Activated naive CD8-positive, alpha-beta T cell treated with anti-CD3 and anti-CD28 coated beads, Interleukin-2, amount 10 ng/mL, durations not matched to agents 7 days and 5 days (primary cell): ENCODE measurements at places on chromosomes 3 and 15. TPM values are rescaled to one million over a fixed set of nuclear protein-coding genes. Genes with fewer than 3 reads are reported as not detected.

DNA sequence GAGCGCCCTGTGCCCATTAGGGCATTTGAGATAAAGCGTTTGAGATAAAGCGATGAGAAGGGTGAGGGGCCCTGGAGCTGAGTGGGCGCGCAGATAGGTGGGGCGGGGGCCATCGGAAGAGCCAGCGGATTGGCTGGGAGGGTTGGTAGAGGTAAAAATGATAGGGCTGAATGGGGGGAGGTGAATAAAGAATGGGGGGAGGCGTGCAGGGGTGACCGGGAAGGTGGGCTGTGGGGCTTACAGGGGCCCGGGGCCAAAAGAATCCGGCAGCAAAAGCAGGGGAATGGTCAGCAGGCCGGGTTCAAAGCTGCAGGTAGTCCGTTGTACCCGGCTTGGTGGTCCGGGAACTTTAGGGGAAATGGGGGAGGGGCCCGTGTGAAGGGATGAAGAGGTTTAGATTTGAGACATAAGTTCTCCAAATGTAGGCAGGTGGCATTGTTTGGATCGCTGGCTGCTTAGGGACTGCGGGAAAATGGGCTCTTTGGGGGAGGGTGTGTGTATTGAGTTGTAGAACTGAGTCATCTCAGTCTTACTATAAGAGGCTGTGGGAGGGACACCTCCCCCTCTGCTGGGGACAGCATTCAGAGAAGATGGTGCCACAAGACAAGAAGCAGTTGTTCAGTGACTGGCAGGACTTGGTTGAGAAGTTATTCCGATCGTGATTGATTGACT, 610 bp downstream of the ARID3B start:
- peaks cover 49% of the 10 kb centered on the region for H3K4me1 ChIP-seq
- H3K27ac ChIP-seq = peak overlapping the region; percentile 91
- peak overlapping the region; percentile 92 for H3K4me3 ChIP-seq
- no peaks in the 10 kb centered on the region for H3K27me3 ChIP-seq

DNA sequence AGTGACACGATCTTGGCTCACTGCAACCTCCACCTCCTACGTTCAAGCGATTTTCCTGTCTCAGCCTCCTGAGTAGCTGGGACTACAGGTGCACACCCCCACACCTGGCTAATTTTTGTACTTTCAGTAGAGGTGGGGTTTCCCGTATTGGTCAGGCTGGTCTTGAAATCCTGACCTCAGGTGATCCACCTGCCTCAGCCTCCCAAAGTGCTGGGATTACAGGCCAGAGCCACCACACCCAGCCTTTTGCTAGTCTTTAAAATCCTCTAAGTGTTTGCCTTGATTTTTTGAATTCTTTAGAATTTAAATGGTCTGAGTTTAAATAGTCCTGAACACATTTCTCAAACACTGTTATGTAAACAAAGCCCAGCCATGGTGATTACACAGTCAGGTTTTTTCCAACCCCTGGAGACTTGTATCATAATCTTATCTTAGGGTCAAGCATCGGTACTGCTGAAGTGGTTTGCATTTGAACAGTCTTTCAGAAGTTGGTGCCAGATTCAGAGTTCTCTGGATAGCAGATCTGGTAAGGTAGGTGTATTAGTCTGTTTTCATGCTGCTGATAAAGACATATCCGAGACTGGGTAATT, 28.2 kb upstream of the PIAS1 start:
- H3K4me3 ChIP-seq = no peak overlapping the region
- no peak for DNase-seq
- H3K4me1 ChIP-seq = no peaks in the 10 kb centered on the region
- H3K36me3 ChIP-seq = no peaks in the 10 kb centered on the region

Gene ACKR4
- not detected for total RNA-seq

Gene UCN2
- total RNA-seq = not detected

- H3K4me3 ChIP-seq = peak within 1 kb of the TSS; percentile 70
- no peak within 1 kb of the TSS for H3K27ac ChIP-seq
- peaks cover 9% of the 10 kb centered on the region for H3K4me1 ChIP-seq
- H3K36me3 ChIP-seq = peaks cover 3% of the 10 kb centered on the region
- peak; percentile 53 for DNase-seq
Measured at GRCh38 chr3:46566040-46566641, at the start of gene LRRC2. Gene LRRC2 (minus strand): TSS chr3:46566302. CDS start chr3:46551591, 14,711 bp downstream.

GRCh38 chr3:23127196-23127595, 75.9 kb upstream of the UBE2E2 start:
- H3K4me3 ChIP-seq = no peak overlapping the region
- H3K27me3 ChIP-seq = peaks cover 8% of the 10 kb centered on the region
- no peak overlapping the region for H3K27ac ChIP-seq

Gene C3orf33
- 2.2 TPM for total RNA-seq

Gene PHLDB2
- total RNA-seq = 5.1 TPM

GRCh38 chr15:48939648-48940047, 24.1 kb downstream of the SHC4 start:
- H3K27me3 ChIP-seq = peaks cover 30% of the 10 kb centered on the region
- no peak for DNase-seq
- no peak overlapping the region for H3K27ac ChIP-seq
- H3K36me3 ChIP-seq = no peaks in the 10 kb centered on the region
- H3K4me1 ChIP-seq = no peaks in the 10 kb centered on the region
- H3K4me3 ChIP-seq = no peak overlapping the region

DNA sequence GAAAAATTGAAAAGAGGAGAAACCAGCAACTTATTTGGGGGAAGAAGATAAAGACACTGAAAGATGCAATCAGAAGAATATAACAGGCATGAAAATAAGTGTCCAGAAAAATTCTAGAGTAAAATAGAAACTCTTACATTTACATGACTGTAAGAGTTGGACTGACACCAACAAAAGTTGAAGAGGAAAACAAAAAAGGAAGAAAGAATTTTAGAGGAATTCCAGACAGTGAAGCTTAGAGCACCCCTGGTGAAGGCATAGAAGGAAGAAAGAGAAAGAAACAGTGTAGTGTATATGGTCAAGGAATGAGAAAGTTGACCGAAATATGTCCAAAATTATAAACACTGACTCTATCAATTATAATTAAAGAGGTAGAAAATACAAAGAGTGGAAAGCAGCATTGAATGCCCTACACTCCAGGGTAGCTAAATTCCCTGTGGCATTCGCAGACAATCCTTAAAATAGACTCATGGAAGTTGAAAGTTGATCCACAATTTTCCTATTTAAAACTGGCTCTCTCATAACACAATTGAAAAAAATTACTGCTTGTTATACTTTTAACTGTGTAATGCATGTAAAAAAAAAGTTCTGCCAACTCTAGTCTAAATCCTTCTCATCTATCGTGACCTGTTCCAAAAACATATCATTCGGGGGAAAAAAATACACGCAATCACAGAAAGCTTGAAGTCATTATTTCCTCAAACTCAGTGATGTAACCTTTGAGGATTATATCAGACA, 102.6 kb upstream of the ABI3BP start:
- no peaks in the 10 kb centered on the region for H3K4me1 ChIP-seq
- DNase-seq = no peak
- no peak overlapping the region for H3K27ac ChIP-seq
- H3K36me3 ChIP-seq = no peaks in the 10 kb centered on the region
- no peaks in the 10 kb centered on the region for H3K27me3 ChIP-seq

DNA sequence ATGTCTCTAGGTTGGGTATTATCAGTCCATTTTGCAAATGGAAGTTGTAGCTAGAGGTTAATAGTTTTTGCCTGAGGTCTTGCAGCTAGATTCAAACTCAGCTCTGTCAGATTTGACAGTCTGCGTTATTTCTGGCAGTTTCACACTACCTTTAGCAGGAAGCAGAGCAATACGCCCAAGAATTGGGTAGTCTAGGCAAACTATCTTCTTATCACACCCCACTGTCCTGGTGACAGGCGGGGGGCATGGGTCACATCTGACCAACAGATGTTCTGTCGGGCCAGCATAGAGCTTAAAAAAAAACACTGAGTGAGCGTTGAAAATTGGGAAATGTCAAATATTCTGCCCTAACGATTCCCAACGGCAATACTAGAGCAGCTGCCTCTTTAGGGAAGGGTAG, 5.7 kb downstream of the GPR160 start:
- no peak for DNase-seq
- H3K4me3 ChIP-seq = no peak overlapping the region
- peaks cover 5% of the 10 kb centered on the region for H3K27me3 ChIP-seq
- peaks cover 17% of the 10 kb centered on the region for H3K4me1 ChIP-seq
- H3K27ac ChIP-seq = no peak overlapping the region

Gene SLC9C1
- not detected for total RNA-seq
